ENCODE measurements at places on chromosomes 12 and 14. TPM values are rescaled to one million over a fixed set of nuclear protein-coding genes. Genes with fewer than 3 reads are reported as not detected.

The KLRC3 gene
- not detected for polyA plus RNA-seq

The PRIMA1 gene
- polyA plus RNA-seq = 2.1 TPM

The DPPA3 gene
- polyA plus RNA-seq = not detected

The MANSC1 gene
- polyA plus RNA-seq = 13.8 TPM

The NOVA1 gene
- 16.2 TPM for polyA plus RNA-seq

The COL2A1 gene
- 59.0 TPM for polyA plus RNA-seq

The PDE3A gene
- 12.9 TPM for polyA plus RNA-seq

DNA sequence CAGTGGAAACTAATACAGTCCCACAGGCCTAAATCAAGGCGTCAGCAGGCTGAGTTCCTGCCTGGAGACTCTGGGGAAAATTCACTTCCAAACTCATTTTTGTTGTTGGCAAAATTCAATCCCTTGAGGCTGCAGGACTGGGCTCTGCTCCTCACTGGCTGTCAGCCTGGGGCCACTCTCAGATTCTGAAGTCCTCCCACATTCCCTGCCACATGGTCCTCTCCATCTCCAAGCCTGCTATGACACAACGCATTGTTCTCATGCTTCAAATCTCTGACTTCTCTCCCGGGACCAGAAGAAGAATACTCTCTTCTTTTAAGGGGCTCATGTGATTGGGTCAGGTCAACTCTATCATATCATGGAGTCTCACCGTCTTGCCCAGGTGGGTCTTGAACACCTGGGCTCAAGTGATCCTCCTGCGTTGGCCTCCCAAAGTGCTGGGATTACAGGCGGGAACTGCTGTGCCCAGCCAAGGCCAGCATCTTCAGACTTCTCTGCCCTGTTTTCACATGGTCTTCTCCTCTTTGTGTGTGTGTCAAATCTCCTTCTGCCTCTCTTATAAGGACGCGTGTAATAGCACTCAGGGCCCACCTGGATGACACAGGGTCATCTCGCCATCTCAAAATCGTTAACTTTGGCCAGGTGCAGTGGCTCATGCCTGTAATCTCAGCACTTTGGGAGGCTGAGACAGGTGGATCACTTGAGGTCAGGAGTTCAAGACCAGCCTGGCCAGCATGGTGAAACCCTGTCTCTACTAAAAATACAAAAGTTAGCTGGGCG is 9.7 kb downstream of the P2RX7 start:
- DNase-seq = no peak

- DNase-seq = no peak
These were observed 1.8 kb downstream of the SART3 start for GRCh38 chr12:108559007-108559655.

DNA sequence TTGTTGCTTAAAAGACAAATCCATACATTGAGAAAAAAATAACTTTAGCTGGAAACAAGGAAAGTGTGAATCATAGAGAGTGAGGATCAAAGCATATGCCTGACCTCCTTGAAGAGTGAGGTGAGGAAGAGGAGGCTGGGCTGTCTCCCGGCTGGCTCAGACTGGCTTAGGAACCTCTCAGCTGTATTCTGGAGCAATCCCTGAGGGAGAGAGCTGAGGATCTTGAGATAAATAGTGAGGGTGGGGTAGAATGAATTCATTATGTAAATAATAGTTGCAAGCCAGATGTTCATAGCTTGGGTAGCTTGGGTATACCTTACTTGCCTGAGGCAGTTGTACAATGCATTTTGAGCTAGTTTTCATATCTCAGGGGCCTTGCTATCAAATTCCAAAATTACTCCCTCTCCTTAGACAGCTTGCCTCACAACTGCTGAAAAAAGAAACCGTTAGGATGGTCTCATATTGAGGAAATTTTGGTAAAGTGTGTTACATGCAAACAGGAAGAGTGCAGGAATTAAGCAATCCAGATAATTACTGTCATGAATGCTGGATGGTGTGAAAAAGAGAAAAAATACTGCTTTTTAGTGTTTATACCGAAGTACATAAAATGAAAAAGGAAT is 30.5 kb upstream of the SLC15A5 start:
- DNase-seq = no peak

DNA sequence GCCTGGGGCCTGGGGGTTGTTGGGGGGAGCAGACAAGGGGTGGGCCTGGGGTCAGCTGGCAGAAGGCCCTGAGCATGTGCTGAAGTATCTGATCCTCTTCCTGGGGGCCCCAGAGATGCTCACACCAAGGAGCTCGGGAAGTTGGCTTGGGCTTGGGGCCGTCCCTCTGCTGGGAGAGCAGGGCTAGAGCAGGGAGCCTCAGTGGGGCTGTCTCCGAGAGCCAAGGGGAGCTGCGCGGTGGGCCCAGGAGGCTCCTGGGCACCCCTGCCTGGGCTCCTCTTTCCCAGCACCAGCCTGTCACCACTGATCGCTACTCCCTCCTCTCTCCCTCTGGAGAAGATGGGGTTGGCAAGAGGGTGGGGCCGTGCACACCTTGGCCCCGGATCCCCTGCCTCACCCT is 28.3 kb downstream of the BEGAIN start:
- no peak for DNase-seq

GRCh38 chr12:9948606-9949296 is 16.6 kb upstream of the CLEC2A start:
- no peak for DNase-seq

DNA sequence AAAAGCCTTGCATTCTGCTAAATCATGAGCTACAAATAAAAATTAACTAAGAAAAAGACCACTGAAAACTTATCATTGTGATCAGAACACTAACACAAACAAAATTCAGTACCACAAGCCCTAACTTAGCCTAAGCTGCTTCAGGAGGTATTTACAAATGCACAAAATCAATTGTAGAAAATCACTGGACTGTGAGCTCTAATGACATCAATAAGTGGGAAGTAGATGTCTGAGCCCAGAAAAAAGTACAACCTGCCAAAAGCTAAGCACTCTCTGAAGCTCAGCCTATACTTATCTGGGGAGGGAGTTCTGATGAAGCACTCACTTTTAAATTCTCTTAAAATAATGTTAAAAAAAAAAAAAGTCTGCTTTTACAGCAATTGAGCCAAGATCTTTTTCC is 92.9 kb downstream of the SLCO1B1 start:
- no peak for DNase-seq

GRCh38 chr14:91142214-91142668 is 28.4 kb downstream of the DGLUCY start:
- no peak for DNase-seq

DNA sequence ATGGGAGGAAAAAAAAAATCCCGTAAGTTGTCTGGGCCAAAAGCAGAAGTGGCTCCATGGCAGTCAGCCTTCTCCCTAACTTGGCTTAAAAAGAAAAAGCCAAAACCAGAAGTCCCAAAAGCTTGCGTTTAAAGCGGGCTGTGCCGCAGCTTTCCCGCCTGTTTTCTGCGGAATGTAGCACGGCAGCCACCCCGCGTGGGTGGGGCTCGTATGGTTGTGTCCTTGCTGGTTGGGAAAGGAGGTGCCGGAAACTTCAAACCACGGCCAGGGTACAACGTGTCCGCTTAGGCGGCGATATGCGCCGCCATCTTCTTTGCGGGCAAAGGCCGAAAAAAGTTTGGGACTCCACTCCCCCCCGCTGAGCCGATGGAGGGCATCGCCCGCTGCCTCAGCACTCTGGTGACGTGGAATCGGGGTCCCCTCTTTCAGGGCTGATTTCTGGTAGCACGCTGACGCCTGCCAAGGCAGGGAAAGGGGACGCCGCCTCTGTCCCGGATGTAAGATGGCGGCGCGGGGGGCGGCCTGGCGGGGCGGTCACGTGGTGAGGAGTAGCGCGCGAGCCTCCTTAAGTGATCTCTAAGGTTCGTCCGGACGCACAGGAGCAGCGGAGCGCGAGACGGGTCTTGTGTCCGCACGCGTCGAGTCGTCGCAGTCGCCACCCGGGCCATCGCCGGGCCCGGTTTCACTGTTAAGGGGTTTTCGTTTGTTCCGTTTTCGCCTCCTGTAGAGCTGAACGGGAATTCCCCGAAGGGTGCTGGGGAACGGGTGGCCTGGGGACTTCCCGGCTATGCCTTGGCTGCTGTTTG is 135.8 kb downstream of the MON2 start:
- peak; percentile 93 for DNase-seq

DNA sequence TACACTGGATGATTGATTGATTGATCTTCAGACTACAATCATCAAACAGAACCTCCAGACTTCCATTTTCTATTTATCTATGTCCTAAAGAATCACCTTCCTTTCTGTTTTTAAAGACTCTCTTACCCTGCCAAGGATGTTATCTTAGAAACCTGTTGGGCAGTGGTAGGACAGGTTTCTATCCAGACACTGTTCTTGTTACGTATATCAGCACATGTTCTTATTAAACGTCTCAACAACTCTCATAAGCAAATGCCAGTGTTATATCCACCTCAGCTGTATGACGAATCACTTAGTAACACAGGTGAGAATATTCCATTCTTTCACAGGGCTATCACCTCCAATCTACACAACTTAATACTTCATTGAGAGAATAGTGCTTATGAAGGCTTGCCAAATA is 40.2 kb upstream of the RPL10L start:
- DNase-seq = no peak

- DNase-seq = peak; percentile 60
These were observed 97.5 kb downstream of the LRRC74A start for GRCh38 chr14:76923431-76924370.

DNA sequence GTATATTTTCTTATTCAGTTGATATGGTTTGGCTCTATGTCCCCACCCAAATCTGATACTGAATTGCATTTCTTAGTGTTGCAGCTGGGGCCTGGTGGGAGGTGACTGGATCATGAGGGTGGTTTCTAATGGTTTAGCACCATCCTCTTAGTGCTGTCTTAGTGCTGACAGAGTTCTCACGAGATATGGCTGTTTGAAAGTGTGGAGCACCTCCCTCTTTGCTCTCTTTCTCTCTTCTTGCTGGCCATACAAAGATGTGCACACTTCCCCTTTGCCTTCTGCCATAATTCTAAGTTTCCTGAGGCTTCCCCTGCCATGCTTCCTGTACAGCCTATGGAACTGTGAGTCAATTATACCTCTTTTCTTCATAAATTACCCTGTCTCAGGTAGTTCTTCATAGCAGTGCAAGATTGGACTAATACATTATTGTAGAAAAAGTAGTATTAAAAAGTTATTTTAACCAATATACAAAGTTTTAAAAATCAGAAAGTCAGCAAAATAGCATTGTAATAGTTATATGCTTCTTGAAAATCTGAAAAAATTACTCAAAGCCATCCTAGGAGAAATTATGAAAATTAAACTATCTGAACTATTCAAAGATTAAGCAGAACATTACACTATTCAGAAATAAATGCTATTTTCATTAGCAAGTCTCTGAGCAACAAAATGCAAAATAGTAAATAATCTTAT is 84.1 kb downstream of the PPP1R12A start:
- no peak for DNase-seq

- DNase-seq = no peak
These were observed 31.4 kb downstream of the NUBPL start for GRCh38 chr14:31592631-31593030.

DNA sequence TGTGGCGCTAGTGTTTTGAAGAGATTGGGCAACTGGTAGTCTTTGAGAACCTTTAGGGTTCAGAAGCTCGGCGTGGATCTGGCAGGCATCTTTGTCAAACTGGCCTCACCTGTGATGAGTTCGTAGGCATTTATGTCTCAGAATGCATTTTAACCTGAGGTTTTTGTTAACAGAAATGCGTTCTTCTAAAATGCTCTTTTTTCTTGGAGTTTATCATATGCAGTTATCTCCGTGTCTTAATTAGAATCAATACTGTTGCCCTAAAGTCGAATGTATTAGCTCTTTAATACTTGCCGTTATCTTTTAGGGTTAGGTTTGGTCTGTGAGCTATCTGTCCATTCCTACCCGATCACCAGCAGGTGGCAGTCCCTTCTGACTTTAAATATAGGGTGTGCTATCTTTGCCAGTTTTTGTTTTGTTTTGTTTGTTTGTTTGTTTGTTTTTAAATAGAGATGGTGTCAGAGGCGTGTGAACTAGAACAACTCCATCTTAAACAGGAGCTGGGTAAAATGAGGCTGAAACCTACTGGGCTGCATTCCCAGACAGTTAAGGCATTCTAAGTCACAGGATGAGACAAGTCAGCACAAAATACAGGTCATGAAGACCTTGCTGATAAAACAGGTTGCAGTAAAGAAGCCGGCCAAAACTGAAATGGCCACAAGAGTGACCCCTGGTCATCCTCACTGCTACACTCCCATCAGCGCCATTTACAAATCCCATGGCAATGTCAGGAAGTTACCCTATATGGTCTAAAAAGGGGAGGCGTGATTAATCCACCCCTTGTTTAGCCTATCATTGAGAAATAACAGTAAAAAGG is 1.4 kb downstream of the ATF1 start:
- peak; percentile 38 for DNase-seq

DNA sequence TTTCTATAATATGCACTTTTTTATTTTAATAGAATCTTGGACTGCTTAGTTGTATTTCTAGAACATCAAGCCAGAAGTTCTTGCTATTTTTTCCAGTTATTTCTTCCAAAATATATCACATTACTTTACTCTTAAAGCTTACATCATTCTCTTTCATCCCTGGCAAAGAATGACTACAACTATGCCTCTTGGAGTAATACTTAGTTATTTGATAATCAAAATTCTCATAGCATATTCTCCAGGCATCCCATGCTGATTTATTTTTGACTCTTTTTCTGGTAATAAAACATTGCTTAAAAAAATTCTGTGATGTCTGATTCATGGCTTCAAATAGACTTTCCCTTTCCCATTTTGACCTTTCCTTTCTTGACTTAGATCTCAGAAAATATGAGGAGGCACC is 118.7 kb upstream of the TSPAN8 start:
- peak; percentile 73 for DNase-seq

DNA sequence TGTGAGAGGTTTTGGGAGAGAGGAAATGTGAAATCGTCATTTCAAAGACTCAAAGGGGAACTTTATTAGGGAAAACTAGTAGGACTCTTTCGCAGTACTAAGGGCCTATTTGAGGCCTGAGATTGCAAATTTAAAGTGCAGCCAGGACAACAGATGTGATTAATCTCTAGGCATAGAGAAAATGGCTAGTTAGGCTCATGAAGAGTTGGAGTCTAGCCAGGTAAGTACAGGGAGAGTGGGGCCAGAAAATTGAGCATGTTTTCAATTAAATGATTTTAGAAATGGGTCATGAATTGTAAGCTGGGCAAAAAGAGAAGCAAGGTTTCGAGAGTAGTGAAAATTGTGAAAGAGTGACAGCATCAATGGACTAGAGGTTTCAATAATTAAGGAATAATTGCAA is 91.9 kb upstream of the LMNTD1 start:
- no peak for DNase-seq

DNA sequence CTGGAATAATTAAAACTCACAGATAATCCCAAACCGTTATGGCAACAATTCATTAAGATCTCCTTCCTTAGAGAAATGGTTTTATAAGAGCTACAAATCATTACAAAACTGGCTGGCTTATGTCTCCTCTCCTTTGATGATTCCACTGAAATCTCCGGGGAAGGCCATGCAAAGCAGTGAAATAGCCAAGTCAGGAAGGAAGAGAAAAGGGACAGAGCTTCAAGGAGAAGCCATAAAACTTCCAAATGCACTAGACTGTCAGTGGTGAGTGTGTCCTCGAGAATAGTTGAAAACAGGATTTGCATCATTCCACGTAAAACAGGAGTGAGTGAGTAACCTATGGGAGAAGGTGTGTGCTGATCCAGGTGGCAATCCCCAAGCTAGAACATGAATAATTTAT is 330.0 kb downstream of the DIO2 start:
- DNase-seq = no peak

Measured in muscle of back (tissue), 13 donors.